Left lung (tissue), 14 donors: ENCODE measurements at places on chromosomes 13 and 19. TPM values are rescaled to one million over a fixed set of nuclear protein-coding genes. Genes with fewer than 3 reads are reported as not detected.

DNA sequence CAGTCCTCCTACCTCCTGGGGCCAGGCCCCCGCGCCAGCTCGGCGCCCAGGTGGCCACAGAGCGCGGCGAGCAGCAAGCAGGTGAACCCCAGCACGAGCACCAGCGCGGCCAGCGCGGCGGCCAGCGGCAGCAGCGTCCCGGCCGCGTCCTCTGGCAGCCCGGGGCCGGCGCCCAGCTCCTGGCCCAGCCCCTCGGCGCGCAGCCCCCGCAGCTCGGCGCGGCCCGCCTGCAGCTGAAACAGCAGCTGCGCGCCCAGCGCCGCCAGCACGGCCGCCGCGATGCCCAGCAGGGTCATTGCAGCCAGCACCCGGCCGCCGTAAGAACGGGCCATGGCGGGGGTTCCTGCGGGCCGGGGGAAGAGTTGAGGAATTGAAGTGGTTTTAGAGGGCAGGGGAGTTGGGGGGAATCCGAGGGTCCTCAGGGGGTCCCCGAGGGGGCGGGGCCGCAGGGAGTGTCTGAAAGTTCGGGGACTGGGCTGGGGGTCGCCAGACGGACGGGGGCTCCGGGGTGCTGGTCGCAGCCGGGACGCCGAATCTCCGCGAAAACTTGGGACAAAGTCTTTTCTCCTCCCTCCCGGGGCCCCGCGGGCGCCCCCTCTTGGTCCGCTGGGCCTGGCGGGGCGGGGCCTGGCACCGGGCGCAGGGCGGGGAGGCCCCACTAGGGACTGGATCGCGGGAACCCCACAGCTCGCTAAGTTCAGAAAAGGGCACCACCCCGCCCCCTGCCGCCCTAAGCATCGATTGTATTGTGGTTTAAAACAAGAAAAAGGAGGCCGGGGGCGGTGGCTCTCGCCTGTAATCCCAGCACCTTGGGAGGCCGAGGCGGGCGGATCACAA is at the start of gene TMEM221:
TMEM221 (minus strand) TSS at position 538 of the 837 bp plus-strand sequence; CDS start at position 332, 206 bp downstream.
- peak; percentile 45 for DNase-seq

GRCh38 chr19:13460045-13460444 is 46.2 kb downstream of the CACNA1A start:
- DNase-seq: no peak

- DNase-seq: no peak
Measured at GRCh38 chr13:23447927-23448326, 14.4 kb upstream of the SACS start.

FCER2 gene
- 0.73 TPM for total RNA-seq

- no peak for DNase-seq
Measured at GRCh38 chr19:38993271-38993670, 17.7 kb upstream of the FBXO17 start.

KLHL1 gene
- total RNA-seq: not detected

ZBTB32 gene
- 0.15 TPM for total RNA-seq

- DNase-seq: no peak
Measured at GRCh38 chr13:85536706-85537105, 262.5 kb downstream of the SLITRK6 start.

PRR12 gene
- total RNA-seq: 26.7 TPM

KASH5 gene
- total RNA-seq: 3.6 TPM

WDR88 gene
- not detected for total RNA-seq
